ENCODE measurements at places on chromosomes 6 and 20. TPM values are rescaled to one million over a fixed set of nuclear protein-coding genes. Genes with fewer than 3 reads are reported as not detected.

GRCh38 chr20:57783956-57784837 is 74.4 kb upstream of the PMEPA1 start:
- DNase-seq = no peak

DNA sequence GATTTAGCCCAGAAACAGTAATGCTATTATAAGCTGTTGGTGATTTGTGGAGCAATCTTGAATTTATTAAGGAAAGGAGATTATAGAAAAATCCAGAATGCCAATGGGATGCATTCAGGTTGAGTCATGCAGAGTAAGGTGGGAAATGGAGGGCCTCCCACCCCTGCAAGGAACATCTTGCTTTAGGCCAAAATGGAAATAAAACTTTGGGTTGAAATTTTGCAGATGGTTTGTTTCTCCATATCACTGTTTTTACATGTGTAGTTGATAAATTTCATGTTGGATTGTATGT is 152.4 kb downstream of the BCAS1 start:
- DNase-seq = no peak

KIAA0408 gene
- 1.4 TPM for total RNA-seq

RBPJL gene
- total RNA-seq = 1.5 TPM

PMEPA1 gene
- total RNA-seq = 9.2 TPM

TCP11 gene
- not detected for total RNA-seq

POFUT1 gene
- 48.7 TPM for total RNA-seq
